Mammary epithelial cell (primary cell): ENCODE measurements at places on chromosomes 4 and X.

DNA sequence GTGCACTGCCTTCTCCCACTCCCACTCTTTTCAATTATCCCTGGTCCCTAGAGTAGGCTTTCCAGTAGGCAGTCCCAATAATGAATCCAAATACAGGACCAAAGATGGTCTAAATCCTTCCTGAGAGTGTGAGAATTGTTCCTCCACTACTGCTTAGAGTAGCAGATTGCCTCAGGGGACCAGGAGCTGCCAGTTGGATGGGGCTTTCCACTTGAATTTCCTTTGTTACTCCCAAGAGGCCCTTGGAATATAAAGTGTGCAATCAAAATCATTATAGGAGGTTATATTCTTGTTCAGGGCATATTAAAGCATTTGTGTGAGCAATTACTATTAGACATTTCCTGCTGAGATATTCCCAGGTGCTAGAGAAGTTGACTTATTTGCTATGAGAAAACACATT is 156.6 kb upstream of the TLL1 start:
- DNase-seq: no peak

GRCh38 chr4:94452476-94453371 is 982 bp downstream of the PDLIM5 start:
- DNase-seq: peak; percentile 83

- DNase-seq: peak; percentile 12
Observed at GRCh38 chr4:76283900-76284299, 22.6 kb upstream of the STBD1 start.

- peak; percentile 31 for DNase-seq
Observed at GRCh38 chr4:78432896-78433295, 118.7 kb upstream of the ANXA3 start.

DNA sequence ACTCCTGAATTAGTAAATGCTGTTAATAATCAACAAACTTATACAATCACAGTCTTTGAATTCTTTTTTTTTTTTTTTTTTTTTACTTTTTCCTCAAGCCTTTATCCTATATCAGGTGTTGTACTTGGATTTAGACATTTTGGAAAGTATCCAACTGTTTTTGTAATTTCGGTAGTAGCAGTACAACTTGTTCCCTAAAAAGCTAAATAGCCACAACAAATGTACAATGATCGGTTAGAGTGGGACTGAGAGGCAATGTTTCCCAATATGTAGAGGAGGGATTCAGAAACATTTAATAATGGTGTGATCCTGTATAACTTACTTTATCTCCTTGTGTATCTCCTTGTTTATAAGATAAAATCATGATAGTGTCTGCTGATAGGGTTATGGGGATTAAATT is 343.1 kb downstream of the GRID2 start:
- no peak for DNase-seq

DNA sequence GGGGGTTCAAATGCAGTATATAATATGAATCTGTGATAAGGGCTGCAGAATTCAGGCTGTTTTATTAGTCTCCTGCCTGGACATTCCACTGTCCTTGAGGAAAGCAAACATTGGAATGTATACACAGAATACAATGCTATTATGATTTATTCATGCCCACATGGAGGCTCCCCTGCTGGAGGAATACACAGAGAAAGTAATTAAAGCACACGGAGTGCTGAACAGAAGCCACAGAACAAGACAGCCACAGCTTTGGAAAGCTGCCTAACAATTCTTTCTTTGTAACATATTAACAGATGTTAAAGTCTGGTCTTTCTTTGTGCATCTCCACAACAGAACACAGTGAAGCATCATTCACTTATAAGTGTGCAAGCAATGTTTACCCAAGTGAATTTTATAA is 155.8 kb downstream of the ARAP2 start:
- DNase-seq: no peak

DNA sequence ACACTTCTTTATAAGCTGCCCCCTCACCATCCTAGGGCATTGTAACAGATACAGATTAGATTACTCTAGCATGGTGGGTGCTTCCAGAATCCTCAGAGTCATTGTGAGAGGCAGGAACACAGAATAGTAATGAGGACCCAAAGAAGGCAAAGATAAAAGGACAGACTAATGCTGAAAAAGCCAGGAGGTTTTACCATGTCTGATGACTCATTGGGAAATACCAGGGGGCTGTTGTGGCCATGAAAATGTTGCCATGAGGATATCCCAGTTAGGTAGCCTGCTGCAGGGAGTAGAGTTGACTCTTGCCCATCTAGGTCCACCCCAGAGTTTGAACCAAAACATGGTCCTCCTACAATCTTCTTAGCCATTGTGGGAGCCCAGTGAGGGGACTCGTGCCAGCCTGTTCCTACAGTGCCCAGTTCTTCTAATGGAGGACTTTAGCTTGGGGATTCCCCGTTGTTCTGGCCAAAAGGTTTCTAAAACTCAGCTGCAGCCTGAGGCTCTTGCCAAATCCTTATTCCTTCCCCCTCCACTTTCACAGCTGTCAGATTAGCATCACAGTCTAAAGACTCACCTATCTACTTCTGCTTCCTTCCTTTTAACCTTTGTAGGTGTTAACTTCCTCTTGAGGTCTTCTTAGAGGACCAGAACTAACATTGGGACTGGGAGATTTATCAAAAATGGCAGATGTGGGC is 586.0 kb upstream of the AADAT start:
- peak; percentile 48 for DNase-seq

- peak; percentile 53 for DNase-seq
Observed at GRCh38 chr4:151117371-151117962, 18.0 kb downstream of the RPS3A start.

DNA sequence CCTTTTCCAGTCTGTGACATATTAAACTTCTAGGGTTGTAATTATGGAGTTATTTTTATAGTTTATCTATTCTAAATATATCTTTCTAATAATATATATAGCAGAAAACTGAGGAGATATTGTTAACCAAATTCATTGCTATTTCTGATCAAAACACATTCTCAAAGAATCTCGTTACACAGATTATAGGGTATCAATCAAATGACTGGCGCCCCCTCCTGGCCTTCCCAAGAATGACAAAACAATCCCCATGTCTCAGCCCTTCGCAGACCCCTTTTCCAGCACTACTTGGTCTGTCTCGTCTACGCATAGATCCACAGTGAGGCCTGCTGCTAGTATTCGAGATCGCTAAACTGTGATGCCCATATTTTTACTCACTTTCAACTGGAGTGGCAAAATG is 209.3 kb downstream of the GPC3 start:
- DNase-seq: no peak

GRCh38 chr4:100106982-100107381 is 83.3 kb downstream of the DDIT4L start:
- DNase-seq: no peak

DNA sequence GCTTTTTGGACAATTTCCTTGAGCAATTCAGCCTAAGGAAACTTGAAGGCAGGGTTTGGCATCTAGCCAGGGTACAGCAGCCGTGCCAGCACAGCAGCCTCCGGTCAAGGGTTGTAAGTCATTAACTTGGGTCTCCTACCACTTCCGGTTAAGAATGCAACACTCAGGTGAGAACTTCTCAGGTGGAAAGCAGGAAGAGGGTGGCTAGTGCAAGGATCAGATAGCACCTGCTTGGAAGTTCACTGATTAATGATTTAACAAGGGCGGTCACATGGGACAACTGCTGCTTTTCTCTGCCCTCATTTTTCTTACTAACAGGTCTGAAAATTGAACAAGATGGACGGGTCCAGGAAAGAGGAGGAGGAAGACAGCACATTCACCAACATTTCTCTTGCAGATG is 30.1 kb upstream of the SCOC start:
- DNase-seq: peak; percentile 25

GRCh38 chrX:20352935-20353336 is 86.2 kb upstream of the RPS6KA3 start:
- no peak for DNase-seq

DNA sequence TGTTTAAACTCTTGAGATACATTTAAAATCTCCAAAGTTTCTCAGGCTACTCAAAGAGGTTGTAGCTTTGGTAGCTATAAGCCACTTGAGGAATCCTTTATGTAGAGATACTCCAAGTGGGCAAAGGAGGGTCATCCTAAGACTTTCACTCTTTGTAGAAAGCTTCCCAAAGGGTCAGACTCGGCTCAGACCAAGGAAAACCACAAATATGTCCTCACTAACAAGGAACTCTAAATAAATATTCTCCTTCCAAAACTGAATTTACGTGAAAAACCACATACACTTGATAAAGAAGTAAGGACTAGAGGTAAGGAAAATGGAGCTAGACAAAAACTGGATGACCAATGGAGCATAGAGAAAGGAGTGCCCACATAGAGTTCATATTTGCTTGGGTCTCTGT is 41.7 kb upstream of the DDX60 start:
- no peak for DNase-seq

DNA sequence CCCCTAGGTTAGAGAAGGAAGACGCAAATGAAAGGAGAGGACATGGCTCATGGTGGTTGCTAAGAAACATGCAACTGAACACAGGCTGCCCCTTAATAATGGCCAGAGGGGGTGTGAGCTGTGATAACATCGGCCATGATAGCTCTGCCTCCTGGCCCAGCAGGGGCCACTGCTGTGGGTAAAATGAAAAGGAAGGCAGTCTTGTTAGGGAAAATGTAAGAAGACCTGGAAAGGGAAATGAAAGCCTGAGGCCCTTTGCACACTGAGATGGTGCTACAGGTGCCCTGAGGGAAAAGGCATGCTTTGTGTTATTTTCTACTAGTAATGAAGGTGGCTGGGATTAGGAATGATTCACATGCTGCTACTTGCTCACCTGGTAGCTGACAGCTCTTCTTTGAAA is 123.6 kb upstream of the MID1 start:
- DNase-seq: no peak

GRCh38 chrX:9871701-9872268 is 85.6 kb downstream of the SHROOM2 start:
- no peak for DNase-seq

GRCh38 chr4:3433138-3433869 is 8.5 kb upstream of the HGFAC start:
- DNase-seq: no peak

DNA sequence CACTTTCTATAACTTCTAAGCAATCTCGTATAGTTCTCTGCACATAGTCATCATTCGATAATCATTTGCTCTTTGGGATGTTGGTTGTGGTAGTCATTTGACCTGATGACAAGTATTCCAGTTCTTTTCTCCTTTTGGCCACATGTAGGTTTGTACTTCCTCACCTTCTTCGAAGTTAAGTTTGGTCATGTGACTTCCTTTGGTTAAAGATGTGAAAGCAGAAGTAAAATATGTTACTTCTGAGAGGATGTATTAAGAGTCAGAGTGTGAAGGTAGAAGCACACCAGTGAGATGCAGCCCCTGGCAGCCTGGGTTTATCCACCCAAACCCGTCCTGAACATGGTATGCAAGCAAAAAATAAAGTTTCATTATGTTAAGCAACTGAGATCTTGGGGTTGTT is 48.9 kb upstream of the ZNF518B start:
- DNase-seq: no peak

DNA sequence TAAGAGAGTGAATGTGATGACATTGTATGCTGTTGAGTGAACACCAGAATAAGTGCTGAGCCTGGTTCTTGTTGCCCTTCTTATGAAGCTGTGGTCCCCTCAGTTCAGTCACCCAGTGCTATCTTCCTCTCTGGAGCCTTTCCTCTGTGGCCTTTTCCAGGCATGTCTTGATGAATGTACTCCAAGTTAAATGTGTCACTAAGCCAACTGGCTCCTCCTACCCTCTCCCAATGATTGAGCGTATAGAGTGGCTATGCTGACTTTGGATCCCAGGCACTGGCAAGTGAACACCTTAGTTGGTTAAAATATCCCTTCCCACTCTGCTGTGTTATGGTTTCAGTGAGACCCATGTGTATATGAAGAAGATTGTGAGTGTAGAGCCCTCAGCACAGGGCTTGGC is 134.1 kb upstream of the MAMLD1 start:
- no peak for DNase-seq

- DNase-seq: peak; percentile 7
Observed at GRCh38 chrX:22247169-22247568, 25.5 kb upstream of the CBLL2 start.

- DNase-seq: peak; percentile 85
Observed at GRCh38 chr4:119113033-119113655, 22.5 kb upstream of the MYOZ2 start.

DNA sequence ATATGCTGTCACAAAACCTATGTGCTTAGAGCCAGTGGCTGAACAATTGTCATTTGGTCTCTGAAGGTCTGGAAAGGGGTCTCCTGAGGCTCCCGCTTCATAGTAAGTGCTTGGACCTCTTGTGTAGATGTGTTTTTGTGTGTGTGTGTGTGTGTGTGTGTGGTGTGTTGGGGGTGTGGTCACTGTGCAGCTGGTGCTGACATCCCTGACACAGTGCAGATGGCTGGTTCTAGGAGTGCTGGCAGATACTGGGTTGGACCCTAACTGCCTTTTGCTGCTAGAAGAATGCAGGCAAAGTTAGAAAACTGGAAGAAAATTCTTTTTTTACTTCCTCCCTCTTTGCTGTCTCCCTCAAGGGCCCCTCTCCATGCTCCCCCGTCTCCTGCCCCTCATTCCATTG is 1872.6 kb downstream of the ARAP2 start:
- no peak for DNase-seq

GRCh38 chr4:128249787-128250668 is 37.6 kb downstream of the PGRMC2 start:
- DNase-seq: no peak

GRCh38 chrX:43971966-43972961 is 926 bp downstream of the NDP start:
- no peak for DNase-seq

DNA sequence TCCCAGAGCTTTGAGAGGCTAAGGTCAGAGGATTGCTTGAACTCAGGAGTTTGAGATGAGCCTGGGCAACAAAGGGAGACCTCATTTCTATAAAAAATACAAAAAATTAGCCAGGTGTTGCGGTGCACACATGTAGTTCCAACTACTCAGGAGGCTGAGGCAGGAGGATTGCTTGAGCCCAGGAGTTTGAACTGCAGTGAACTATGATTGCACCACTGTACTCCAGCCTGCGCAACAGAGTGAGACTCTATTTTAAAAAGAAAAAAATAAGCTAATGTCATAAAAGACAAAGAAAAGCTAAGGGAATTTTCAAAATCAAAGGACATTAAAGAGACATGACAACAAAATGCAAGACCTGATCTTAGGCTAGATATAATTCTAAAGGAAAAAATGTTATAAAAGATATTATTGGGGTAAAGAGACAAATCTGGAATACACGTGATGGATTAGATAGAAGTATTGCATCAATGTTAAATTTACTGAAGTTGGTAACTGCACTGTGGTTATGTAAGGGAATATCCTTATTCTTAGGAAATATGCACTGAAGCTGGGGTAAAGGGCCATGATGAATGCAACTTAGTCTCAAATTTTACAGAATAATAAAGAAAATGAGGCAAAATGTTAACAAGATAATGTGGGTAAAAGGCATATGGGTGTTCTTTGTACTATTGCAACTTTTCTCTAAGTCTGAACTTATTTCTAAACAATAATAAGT is 75.2 kb downstream of the SPRY1 start:
- DNase-seq: no peak

DNA sequence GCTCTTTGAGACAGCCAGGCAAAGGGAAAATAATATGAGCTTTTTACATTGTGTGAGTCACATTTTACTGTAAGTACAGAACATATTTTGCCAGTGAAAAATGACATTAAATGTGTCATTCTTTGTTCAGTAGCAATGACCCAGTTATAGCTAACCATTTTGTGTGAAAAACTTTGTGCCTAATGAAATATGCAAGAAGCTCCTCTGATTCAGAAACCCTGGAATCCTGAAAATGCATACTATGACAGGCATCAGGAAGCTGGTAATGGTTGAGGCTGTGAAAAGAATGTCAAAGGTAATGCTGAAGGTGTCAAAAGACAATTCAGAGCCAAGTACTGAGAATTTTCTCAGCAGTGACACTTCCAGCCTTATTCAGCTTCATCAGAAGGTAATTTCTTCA is 549.5 kb upstream of the SMIM31 start:
- DNase-seq: peak; percentile 70

- no peak for DNase-seq
Observed at GRCh38 chr4:144648042-144648441, 2.1 kb downstream of the HHIP start.
